ENCODE measurements at places on chromosomes 5 and 9.

GRCh38 chr5:160266044-160266443, 36.7 kb downstream of the FABP6 start:
- DNase-seq: no peak

DNA sequence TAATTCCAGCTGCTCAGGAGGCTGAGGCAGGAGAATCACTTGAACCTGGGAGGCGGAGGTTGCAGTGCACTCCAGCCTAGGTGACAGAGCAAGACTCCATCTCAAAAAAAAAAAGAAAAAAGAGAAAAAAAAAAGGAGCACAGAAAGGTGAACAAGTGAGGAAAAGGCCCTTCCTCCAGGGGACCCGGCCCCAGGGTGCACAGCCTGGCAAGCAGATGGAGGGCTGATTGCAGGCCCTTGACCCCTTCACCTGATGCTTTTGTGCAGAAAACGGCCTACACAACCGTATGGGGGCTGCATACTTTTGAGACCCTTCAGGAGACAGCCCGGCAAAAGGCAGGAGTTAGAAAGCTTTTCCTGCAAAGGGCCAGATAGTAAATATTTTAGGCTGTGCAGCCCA, 33.9 kb downstream of the HRH2 start:
- DNase-seq: no peak

- DNase-seq: no peak
These were observed 206.0 kb downstream of the MELK start for GRCh38 chr9:36778682-36779081.

DNA sequence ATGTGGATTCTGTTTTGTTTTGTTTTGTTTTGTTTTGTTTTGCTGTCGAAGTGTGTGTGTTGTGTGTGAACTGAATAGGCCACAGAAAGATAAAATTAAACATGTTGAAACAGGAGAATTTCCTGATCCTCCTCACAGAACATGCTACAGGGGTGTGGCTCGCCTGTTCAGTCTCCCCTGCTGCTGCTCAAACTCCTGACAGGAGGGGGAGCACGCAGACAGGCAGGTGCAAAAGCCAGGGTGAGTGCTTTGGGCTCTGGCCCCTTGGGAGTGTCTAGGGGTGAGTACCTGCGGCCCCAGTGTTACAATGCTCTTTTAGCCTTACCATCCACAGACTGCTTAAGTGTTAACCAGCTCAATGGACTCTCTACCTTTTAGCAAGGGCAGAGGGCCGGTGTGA, 473.5 kb downstream of the MAT2B start:
- no peak for DNase-seq

GRCh38 chr5:138445547-138446271, 6.9 kb downstream of the REEP2 start:
- no peak for DNase-seq

- DNase-seq: no peak
These were observed 5.3 kb downstream of the RALGDS start for GRCh38 chr9:133115604-133116345.

- no peak for DNase-seq
These were observed 760 bp downstream of the ALDH1B1 start for GRCh38 chr9:38393128-38393796.

DNA sequence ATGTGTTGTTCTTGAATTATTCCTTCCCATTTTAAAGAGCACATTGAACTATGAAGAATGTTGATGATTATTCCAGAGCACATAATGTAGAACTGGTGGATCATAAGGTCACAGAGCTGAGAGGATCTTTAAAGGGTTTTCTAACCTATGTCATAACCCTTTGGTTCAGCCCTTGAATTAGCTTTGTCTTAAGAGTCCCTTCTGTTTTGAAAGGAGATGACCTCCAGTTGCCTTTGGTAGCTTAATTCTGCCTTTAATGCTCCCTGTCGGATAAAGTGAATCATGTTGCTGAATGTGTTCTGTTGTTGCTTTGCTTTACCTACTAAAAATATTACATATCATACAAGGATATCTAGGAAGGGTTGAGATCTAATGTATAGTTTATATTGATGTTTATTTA, 99.1 kb upstream of the PRRC1 start:
- DNase-seq: no peak

GRCh38 chr5:33143405-33144123, 297.2 kb upstream of the TARS1 start:
- no peak for DNase-seq

DNA sequence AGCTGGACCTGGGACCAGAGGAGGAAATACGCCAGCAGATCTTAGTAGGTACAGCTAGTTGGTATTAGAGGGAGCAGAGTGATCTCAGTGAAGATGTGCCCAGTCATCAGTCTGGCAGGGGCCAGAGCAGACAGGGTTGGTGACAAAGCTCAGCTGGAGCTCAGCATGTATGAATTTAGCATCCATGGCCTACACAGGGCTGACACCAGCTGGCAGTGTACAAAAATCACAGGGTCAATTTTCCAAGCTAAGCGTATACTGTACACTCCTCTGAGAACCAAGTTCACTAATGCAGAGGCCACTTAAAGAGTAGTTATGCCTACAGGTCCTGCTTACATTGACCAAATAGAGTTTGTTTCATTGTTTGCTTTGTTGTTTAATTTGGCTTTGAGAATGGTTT, 146.6 kb downstream of the SLC24A2 start:
- no peak for DNase-seq

GRCh38 chr5:41870627-41871048, 413 bp upstream of the OXCT1 start:
- no peak for DNase-seq

GRCh38 chr9:105969636-105970035, 275.3 kb downstream of the TMEM38B start:
- DNase-seq: no peak

DNA sequence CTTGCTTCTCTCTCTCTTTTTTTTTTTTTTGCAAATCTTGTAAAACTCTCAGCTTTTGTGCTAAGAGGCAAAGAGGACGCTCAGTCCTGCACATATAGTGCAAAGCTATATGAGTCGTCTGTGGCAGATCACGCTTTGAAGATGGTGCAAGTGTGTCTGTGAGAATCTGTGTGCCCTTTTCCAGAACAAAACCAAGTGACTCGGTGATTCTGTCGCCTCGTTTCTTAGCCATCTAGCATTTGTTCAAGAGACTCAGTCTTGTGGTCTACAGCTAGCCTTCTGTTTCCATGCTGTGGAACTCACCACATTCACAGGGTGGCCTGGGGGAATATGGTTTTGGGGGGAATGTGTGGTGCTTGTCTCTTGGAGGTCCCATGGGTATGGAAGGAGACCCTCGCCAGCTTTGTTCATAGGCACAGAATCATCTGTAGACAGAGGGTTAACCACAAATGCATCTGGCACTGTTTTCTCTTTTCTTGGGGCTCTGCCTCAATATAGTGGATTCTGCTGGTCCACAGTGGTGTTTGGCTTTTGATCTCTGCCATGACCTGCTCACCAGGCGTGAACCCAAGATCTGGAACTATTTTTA, 82.1 kb downstream of the C9orf152 start:
- DNase-seq: no peak

GRCh38 chr5:1500411-1501091, 23.2 kb downstream of the LPCAT1 start:
- DNase-seq: peak; percentile 51

All from C1 segment of cervical spinal cord (tissue), 14 donors.